ENCODE measurements at places on chromosomes 16 and 17.

DNA sequence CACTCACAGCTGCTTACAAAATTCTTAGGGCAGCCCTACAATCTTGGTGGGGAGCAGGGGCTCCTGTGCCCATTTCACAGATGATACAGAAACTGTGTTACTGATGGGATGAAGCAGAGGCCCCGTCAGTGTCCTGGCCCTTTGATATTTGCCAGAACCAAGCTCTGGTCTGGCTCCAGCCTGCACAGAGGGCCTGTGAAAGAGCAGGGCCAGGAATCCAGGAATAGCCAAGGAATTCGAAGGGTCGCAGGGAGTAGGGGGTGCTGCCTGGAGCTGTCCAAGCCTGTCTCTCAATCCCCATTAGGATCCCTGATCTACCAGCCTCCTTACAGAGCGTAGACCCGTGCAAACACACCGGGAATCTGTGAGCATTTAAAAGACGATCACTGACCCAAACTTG, 86.3 kb upstream of the RCVRN start:
- DNase-seq: no peak

DNA sequence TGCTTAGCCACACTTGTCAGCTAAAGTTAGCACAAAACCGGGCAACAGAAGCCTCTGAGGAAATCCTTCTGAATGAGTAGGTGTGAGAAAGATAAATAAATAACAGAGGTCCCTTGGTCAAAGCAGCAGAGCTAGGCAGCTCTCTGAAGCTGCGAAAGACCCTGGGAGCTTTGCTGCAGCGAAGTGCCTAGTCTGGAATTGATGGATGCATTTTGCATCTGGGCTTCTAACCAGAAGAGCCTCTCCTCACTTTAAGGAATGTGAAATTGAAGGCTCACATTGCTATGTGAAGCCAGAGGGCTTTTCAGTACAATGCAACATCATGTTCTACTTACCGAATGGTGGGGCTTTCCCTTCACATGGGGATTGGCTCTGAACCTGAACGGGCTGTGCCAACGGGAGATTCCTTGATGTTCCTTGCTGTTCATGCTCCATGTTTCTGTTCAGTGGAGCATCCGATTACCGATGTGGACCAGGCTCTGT, 274.6 kb downstream of the HS3ST3B1 start:
- DNase-seq: no peak

GRCh38 chr17:49565948-49566491, 9.7 kb upstream of the NXPH3 start:
- peak; percentile 30 for DNase-seq

DNA sequence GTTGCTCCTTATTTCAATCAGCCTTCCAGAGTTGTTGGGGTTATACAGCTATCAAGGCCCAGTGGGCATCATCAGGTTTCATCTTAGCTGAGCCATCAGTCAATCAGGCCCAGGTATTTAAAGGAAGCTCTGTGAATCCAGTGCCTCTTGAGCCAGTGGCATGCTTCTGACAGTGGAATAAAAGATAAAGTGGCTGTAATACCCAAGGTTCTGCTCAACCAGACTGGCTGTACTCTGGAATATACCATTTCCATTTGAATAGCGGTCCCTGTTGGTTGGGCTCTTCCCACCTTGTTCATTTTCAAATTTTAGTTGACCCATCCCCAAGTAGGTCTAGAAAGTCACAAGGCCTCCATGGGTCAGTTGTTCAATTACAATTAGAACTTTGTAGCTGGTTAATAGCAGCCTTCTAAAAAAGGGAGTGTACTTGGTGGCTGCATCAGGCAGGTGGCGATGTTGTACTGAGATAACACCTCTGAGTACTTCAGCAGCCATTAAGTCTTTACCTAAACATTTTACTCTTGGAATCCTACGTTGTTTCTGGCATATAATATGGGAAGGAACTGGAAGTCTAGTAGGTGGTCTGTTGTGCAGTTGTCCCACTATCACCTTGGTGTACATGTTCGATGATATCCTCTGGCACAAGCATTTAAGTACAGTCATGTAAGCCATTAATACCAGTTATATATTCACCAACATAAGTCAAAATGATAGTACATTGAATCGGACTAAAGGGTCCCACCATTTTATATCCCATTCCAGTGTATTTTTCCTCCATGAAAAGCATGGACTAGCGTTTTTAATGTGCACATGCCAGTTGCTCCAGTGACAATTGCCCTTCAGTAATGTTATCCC, 294.1 kb downstream of the BCAS3 start:
- peak; percentile 24 for DNase-seq

DNA sequence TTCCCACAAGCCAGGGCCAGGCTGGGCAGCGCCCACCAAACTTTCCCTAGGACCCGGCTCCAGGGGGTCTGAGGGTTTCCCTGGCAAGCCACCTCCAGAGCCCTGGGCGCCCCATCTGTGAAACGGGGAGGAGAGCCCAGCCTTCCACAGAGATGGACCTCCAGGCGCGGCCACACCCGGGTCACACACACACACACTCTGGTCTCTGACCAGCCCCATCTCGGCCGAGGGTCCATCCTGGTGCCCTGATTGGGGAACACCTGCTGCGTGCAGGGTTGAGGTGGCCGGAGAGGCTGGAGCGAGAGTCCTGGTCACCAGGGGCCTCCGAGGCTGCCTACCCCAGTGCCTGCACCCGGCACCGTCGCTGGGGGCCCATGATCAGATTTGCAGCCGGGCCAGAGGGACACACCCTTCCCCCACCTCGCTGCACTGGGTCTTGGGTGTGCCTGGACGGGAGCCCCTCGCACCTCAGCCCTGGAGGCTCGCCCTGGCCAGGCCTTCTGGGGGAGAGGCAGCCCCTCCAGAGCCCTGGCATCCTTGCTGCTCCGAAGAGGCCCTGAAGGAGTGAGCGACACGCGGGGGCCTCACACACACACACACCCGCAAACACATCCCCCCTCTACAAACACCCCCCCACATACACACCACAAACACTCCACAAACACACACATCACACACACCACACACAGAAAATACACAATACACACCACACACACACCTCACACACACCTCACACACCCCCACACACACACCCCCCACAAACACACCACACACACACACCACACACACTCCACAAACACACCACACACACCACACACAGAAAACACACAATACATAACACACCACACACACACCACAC, 29.7 kb downstream of the SLC25A10 start:
- DNase-seq: no peak

DNA sequence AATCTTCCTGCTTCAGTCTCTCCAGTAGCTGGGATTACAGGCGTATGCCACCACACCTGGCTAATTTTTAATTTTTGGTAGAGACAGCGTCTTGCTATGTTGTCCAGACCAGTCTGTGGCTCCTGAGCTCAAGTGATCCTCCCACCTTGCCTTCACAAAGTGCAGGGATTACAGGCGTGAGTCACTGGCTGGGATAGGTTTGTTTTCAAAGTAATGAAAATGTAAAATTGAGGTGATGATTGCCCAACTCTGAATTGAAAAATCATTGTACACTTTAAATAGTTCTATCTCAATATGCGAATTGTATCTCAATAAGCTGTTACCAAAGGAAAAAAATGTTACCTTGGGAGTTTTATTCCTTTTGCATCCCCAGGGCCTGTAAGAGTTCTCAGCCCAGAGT, 1.2 kb upstream of the AMFR start:
- no peak for DNase-seq

DNA sequence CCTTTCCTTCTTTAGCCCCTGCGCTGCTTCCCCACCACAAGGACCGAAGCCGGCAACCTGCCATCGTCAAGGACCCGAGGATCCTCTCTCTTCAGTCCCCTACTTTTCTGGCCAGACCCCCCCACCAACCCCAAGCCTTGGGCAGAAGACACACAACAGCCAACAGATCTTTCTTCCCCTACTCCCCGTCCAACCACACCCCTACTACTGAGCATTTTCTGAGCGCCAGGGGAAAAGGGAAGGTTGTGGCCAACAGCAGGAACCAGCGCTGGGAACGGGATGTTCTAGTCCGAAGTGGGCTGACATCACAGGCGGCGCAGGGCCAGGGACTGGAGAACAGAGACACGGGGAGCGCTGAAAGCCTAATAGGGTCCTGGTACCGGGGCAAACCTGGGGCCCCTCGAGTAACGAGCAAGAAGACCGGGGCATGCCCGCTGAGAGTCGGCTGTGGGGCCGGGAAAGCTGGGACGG, 528 bp downstream of the PER1 start:
- DNase-seq: peak; percentile 39

DNA sequence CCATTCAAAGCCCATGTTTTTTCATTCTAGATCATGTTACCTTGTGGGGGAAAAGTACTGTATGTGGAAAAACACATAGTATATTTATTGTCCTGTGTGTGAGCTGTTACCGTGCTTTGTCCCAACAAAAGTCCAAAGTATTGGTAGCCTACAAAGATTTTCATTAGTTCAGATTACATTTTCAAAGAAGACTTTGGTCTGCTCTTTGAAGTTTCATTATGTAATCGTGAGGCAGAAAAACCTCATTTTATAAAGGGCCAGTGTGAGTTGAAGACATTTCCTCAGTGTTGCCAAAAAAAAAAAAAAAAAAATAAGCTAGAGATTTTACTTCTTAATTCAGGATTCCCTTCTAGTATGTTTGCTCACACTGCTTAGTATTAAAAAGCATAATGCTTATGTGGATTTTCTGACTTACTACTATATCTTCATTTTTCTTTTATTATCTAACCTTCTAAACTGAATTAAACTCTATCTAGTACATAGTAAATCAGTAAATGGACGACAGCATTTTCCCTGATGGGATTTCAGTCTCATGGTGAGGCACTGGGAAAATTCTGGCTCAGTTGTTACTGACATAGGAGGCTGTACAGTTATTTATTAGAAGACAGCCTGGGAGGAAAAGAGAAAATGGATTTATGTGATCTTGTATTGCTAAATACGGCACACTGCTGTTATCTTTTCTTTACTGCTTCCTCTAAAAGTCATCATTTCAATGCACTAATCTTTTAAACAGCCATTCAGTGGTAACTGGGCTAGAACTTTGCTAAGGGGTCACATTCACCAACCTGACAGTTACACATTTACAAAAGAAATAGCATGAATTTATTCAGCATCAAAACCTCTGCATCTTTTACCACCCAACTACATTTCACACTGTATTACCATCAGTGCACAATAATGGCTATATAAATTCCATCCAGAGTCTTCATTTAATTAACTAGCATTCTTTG, 100.6 kb downstream of the STXBP4 start:
- DNase-seq: no peak

DNA sequence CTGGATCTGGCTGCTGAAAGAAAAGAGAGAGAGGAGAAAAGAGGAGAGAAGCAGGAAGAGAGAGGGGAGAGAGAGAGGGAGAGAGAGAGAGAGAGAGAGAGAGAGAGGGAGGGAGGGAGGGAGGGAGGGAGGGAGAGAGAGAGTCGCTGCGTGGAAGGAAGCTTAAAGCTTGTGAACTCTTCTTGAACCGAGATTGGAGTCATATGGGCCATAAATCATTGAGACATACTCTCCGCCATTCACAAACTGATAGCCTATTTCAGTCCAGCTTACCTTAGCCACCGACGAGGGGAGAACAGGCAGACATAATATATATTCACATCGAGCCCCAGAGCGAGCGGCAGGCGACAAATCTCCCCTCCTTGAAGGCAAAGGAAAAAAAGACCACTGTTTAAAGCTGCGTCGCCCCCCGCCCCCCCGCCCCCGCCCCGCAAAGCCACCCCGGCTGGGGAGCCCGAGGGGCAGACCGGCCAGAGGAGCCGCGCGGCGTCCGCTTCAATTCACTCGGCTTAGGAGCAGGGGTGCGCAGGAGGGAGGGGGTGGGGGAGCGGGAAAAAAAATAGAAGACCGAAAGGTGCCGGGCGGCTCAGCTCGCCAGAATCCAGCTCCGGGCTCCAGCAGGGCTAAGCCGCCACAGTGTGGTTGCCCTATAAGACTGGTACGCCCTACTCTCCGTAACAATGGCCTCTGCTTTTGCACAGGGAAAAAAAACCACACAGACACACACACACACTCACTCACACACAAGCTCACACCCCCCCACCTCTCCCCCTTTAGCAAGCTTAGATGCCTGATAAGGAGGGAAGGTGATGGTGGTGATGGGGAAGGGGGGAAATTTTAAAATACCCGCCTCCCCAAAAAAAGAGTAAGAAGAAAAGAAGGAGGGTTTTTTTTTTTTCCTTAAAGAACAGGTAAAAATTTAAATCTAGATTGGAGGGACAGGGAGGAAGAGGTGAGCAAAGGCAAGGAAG, 10.6 kb upstream of the HOXB2 start:
- no peak for DNase-seq

DNA sequence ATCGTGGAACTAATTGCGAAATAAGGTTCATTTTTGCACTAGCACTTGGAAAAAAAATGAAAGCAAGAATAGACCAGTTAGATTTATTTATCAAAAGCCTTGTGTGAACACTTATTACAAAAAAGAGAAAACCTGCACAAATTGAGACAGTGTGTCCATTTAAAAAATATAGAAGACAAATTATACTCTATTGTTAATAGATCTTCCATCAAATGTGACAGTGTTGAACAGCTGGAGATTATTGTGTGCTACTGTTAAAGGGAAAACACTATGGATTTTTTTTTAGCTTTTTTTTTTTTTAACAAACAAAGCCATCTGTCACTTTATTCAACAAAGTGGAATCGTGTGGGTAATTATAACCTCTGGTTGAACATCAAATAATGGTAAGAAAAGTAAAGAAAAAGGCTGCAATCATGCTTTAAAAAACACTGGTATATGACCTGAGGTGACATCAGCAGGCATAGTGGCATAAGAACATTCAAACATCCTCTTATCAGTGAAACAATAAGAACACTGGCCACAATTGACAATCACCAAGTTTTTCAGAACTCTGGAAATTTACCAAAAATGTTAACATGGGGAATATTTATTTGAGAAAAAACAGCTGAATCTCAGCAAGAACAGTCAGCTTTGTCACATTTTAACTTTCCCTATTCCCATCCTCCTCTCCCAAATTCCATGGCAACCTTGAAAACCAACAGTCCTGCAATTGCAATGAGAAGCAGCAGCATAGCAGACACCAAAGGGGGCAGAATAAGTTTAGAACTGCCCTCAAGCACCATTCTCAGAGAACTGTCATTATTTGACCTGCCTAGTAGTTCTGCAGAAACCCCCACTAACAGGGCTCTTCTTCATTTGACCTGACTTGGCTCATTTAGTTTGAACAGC, 442.3 kb upstream of the MON1B start:
- no peak for DNase-seq

DNA sequence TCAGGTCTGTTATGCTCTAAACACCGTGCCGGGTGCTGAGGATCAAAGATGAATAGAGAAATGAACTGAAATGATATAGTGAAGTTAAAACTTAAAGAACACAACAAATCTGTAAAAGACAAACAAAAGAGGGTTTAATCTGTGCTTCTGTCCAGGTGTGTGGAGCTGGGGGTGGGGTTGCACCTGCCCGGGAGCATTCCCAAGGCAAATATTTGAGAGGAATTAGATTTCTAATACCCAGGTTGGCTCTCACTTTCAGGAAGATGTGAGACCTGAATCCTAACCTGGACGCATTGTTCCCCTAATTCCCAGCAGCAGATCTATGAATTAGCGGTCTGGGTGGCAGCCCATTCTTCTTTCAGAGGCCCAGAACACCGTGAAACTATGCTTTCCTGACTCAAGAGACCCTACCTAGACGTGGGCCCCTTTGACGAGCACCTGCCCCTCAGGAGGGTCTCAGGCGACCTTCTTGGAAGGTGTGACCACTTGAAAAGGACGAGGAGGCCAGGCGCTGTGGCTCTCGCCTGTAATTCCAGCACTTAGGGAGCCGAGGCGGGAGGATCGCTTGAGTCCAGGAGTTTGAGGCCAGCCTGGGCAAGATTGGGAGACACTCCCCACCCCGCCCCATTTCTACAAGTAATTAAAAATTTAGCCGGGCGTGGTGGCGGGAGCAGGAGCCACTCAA, 677 bp upstream of the RANGRF start:
- DNase-seq: no peak

- DNase-seq: no peak
Observed at GRCh38 chr17:1047177-1047878, 50.4 kb downstream of the TIMM22 start.

GRCh38 chr17:15742921-15743320, 10.8 kb downstream of the TBC1D26 start:
- no peak for DNase-seq
